ENCODE measurements at places on chromosomes 3 and 15.

DNA sequence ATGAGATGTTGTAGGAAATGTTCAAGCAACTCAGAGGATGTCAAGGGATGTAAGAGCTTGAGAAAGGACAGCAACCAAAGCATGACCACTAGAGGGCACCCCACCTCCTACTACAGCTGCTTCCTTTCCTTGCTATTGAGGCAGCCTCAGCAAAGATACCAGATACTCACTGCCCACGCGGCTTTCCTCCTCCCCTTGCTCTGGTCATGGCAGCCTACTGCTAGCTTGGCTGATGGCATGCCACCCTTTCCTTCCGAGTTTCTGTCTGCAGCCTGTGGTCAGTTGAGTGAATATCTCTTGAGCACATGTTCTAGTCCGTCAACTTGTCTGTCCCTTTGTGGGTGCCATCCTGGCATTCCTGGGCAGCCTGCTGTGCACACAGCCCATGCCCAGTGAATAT is 4.4 kb upstream of the CXCR6 start:
- peak; percentile 80 for DNase-seq

DNA sequence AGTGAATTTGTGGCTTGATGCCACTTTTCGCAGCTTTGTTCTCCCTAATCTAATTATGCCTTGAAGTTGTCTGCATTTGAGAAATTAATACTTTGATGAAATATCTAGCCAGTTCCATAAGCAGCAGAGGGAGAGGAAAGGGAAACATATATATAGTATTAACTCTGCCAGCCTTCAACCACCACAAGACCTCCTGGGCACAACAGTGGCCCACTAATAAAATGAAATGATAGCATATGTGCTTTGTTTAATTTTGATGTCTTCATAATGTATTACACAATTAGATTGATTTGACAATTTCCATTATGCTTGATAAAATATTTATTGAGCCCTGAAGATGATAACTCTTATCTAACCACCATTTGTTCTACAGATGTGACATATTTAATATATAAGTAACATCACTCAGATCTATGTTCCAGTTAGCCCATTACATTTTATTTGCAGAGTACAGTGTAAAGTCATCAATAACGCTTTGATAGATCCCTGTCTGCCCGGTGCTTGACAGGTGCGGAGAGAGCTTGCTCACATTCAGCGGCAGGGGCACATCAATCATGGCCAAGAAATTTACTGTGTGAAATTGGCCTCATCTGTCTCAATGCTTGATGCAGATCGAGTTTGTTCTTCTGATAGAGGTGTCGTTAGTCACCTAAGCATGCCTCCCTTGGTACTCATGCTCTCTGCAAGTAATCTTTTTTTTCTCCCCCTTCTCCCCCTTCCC is 187.4 kb downstream of the MECOM start:
- DNase-seq: no peak

- DNase-seq: no peak
Measured at GRCh38 chr15:80170596-80170995, 17.8 kb downstream of the FAH start.

- no peak for DNase-seq
Measured at GRCh38 chr3:122618614-122619013, 41.2 kb downstream of the PARP15 start.

GRCh38 chr3:57006179-57006657 is 54.2 kb upstream of the SPATA12 start:
- DNase-seq: no peak

- no peak for DNase-seq
Measured at GRCh38 chr15:52786436-52787122, 3.6 kb downstream of the ONECUT1 start.

Measured in OCI-LY7 (cell line).